Progenitor cell of endocrine pancreas (in vitro differentiated cells): ENCODE measurements at places on chromosomes 11 and 22.

DNA sequence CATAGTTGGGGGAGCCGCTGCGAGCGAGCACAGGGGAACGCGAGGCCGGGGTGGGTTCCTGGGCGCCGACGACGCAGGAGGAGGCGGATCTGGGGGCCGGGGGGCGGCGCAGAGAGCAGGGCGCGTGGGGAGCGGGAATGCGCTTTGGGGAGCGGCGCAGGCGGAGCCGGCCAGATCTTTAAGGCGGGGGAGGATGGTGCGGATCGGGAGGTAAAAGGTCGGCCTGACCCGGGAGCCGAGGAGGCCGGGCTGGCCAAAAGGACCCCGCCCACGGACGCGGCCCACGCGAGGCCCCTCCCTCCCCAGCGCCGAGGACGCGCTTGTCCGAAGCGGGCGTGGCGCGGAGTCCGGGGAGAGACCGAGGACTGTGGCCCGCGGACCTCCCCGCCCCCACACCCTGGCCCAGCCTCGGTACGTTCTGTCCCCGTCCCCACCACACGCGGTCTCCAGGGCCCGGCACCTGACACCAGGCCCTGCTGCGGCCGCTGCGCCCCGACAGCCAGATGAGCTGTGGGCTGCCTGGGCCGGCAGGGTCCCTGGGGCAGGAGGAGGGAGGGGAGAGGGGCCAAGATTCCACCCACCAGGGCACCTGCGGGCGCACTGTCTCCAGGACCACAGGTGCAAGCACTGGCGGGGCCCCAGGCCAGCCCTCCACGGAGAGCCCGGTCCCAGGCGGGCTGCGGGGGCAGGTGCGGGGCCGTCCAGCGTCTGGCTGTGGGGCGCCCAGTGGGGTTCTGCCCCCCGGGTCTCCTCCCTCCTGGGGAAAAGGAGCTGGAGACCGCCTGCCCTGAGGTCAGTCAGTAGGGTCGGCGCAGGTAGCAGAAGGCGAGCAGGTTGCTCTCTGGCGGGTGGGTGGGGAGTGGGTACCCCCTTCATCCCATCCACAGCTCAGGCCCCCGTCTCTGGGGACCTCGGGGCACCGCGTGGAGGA lies 10.9 kb downstream of the PIM3 start:
- DNase-seq, result no peak

DNA sequence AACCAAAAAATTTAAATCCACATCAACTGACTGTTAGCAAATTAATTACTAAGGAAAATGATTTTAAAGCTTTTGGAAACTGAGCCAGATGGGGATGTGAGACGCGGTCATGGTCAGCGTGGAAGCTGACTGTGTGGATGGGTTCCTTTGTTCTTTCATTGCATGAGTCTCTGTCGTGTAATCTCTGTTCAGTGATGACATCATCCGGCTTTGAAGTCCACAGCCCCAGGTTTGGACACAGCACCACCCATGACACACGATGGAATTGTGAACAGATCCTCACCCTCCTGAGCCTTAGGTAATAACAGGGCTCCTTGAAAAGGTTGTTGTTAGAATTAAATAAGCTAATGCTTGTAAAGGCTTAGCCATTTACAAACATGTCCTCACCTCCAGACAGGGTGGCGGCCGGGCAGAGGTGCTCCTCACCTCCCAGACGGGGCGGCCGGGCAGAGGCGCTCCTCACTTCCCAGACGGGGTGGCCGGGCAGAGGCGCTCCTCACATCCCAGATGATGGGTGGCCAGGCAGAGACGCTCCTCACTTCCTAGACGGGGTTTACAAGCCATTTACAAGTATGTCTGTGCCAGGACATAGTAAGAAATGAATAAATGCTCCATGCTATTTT lies 677.3 kb downstream of the TBC1D22A start:
- no peak for DNase-seq

- DNase-seq, result no peak
These were observed 14.7 kb downstream of the KCNQ1OT1 start for GRCh38 chr11:2685051-2685450.

- DNase-seq, result no peak
These were observed 85.4 kb downstream of the MTNR1B start for GRCh38 chr11:93054881-93055280.

DNA sequence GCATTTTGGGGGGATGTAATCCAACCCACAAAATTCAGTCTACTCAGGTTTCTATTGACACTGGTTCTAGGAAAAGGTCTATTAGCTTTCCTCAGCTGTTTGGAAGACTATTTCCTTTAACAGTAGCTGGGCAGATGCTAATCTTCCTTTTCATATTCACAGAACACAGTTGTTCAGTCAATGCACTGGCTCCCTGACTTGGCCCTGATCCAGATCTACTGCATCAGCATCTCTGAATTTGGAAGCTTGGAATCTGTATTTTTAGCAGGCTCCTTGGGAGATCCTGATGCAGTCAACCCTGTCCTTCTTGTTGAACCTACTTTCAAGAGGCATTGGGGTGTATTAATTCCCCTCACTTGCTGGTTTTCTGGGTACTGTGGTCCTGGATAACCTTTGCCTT lies 6.3 kb downstream of the HTATIP2 start:
- no peak for DNase-seq
